ENCODE measurements at places on chromosomes 2 and 18. TPM values are rescaled to one million over a fixed set of nuclear protein-coding genes. Genes with fewer than 3 reads are reported as not detected.

Gene RALBP1
- 49.5 TPM for polyA plus RNA-seq

Gene SP9
- not detected for polyA plus RNA-seq

Gene PLGLB2
- not detected for polyA plus RNA-seq

Gene MAPK4
- 0.96 TPM for polyA plus RNA-seq

Gene IL37
- not detected for polyA plus RNA-seq

Gene CYTIP
- polyA plus RNA-seq, result 5.8 TPM

Gene CAPN14
- polyA plus RNA-seq, result not detected

- H3K27me3 ChIP-seq, result no peaks in the 10 kb centered on the region
- DNase-seq, result no peak
- H3K4me1 ChIP-seq, result no peaks in the 10 kb centered on the region
- no peaks in the 10 kb centered on the region for H3K36me3 ChIP-seq
These were observed 46.2 kb downstream of the FAM98A start for GRCh38 chr2:33552758-33553461.

GRCh38 chr2:55408098-55408882, 11.4 kb downstream of the CCDC88A start:
- DNase-seq, result no peak
- no peak overlapping the region for H3K4me3 ChIP-seq
- no peak overlapping the region for H3K27ac ChIP-seq
- H3K4me1 ChIP-seq, result no peaks in the 10 kb centered on the region

DNA sequence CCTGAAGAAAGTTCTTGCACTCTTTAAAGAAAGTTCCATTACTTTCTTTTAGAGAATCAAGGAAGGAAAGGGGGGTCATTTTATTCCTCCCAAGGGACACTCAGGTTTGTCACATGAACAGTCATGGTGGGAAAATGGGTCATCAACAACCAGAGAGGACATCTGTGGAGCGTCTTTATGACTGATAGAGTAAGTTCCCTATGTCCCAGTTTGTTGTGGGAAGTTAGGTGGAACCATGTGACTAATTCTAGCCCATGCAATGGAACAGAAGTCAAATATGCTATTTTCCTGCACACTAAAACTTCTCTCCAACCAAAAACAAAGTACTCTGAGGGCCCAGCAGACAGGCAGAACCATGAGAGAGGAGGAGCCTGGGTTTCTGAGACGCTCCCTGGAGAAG, 165.6 kb upstream of the SERTAD2 start:
- H3K27me3 ChIP-seq, result no peaks in the 10 kb centered on the region
- no peaks in the 10 kb centered on the region for H3K36me3 ChIP-seq
- no peak for DNase-seq

GRCh38 chr2:216890138-216890537, 30.3 kb upstream of the TNP1 start:
- no peak for DNase-seq
- no peaks in the 10 kb centered on the region for H3K27me3 ChIP-seq
- H3K36me3 ChIP-seq, result no peaks in the 10 kb centered on the region
- H3K4me3 ChIP-seq, result no peak overlapping the region
- no peak overlapping the region for H3K27ac ChIP-seq
- peaks cover 11% of the 10 kb centered on the region for H3K4me1 ChIP-seq

DNA sequence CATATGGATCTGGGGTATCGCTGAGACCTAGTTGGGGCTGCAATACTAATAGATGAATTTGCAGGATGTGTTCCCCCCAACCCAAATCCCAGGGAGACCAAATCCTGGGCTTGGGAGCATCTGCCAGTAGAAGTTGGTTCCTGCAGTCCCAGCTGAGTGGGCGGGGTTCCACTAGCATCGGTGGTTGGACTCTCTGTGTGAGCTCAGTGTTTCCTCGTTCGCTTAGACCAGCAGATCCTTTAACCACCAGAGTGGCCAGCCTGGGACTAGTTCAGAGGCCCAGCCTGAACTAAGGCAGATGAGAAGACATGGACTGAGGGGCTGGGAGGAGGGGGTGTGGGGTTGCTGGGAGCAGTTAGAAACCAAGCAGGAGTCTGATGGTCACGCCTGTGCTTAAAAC, 40.7 kb downstream of the PCARE start:
- no peaks in the 10 kb centered on the region for H3K4me1 ChIP-seq
- no peak overlapping the region for H3K27ac ChIP-seq
- no peaks in the 10 kb centered on the region for H3K36me3 ChIP-seq
- H3K4me3 ChIP-seq, result no peak overlapping the region

DNA sequence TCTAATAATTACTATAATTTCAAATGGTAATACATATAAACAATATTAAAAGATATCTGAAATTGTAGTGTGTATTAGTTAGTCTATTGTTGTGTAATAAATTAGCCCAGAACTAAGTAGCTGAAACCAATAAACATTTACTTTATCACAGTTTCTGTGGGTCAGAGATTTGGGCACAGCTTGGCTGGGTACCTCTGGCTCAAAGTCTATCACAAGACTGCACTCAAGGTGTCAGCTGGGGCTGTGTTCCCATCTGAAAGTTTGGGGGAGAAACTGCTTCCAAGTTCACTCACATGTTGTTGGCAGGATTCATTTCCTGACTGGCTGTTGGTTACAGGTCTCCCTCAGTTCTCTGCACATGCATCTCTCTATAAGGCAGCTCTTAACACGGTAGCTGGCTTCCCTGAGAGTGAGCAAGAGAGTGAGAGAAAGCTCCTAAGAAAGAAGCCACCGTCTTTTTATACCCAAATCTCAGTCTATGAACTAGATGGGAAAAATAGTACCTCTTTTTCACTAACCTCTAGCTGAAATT, 25.6 kb upstream of the WIPF1 start:
- H3K27ac ChIP-seq, result no peak overlapping the region
- no peaks in the 10 kb centered on the region for H3K27me3 ChIP-seq
- H3K4me3 ChIP-seq, result no peak overlapping the region
- H3K4me1 ChIP-seq, result no peaks in the 10 kb centered on the region

- H3K27me3 ChIP-seq, result no peaks in the 10 kb centered on the region
- H3K4me3 ChIP-seq, result no peak overlapping the region
- peaks cover 39% of the 10 kb centered on the region for H3K4me1 ChIP-seq
- H3K27ac ChIP-seq, result no peak overlapping the region
- no peak for DNase-seq
These were observed 70.8 kb downstream of the TNP1 start for GRCh38 chr2:216789081-216789480.

- H3K4me1 ChIP-seq, result no peaks in the 10 kb centered on the region
- no peak overlapping the region for H3K4me3 ChIP-seq
- H3K36me3 ChIP-seq, result no peaks in the 10 kb centered on the region
- no peaks in the 10 kb centered on the region for H3K27me3 ChIP-seq
- H3K27ac ChIP-seq, result no peak overlapping the region
These were observed 406.2 kb downstream of the MBD2 start for GRCh38 chr18:53817976-53818950.

- DNase-seq, result no peak
- H3K27ac ChIP-seq, result no peak overlapping the region
- no peaks in the 10 kb centered on the region for H3K27me3 ChIP-seq
- H3K4me3 ChIP-seq, result no peak overlapping the region
- H3K4me1 ChIP-seq, result no peaks in the 10 kb centered on the region
These were observed 438.6 kb downstream of the DLGAP1 start for GRCh38 chr18:4016391-4017049.

DNA sequence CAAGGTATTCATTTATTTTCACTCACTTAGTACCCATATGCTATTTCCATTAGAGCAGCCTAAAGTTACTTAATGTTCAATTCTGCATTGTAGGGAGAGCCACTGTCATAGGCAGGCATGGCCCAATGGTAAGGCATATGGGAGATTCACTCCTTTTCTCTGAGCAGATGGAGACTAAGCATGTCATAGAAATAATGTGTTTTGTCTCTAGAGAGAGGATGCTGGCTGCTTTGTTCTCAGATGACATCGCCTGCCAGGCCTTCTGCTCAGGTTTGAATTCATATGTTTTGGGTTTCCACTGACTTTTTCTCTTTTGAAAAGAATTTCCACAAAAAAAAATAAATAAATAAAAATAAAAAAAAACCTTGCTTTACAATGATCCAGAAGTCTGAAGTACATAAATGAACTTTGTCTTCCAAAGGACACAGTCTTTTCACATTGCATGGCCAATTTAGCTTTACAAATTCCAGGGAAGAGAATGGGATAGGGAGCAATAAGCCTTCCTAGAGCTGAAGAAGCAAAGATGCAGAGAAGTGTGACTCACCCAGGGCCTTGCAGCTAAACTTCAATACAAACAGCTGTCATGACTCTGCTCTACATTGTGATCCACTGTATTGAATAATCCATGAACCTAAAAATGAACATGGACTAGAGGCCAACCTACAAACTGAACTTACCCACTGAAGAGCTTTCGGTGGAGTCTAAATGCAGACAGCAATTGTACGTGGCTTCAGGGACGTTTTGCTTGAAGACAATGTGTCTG, 422.5 kb downstream of the CMPK2 start:
- no peak overlapping the region for H3K4me3 ChIP-seq
- H3K27ac ChIP-seq, result no peak overlapping the region
- H3K4me1 ChIP-seq, result no peaks in the 10 kb centered on the region
- no peak for DNase-seq
- no peaks in the 10 kb centered on the region for H3K27me3 ChIP-seq
- no peaks in the 10 kb centered on the region for H3K36me3 ChIP-seq

DNA sequence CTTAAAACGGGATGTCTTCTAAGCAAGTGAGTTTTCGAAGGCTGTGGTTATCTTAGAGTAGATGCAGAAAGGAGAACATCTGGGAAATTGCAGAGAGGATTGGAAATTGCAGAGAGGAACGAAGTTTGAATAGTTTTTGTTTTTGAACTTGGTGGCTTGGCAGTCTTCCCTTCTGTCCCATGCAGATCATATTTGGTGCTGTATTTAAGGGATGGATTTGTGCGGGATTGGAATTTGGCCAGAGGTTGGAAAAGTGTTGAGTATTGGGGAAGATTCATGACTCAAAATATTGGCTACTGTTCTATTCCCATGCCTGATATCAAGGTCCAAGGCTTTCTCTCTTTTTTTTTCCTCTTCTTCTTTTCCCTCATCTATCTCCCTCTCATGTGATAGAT, 18.2 kb downstream of the PTPRM start:
- no peaks in the 10 kb centered on the region for H3K27me3 ChIP-seq
- H3K36me3 ChIP-seq, result no peaks in the 10 kb centered on the region
- no peak for DNase-seq
- no peak overlapping the region for H3K4me3 ChIP-seq

GRCh38 chr2:38254796-38255195, 122.3 kb downstream of the ATL2 start:
- H3K27me3 ChIP-seq, result no peaks in the 10 kb centered on the region
- H3K27ac ChIP-seq, result no peak overlapping the region
- DNase-seq, result no peak
- H3K36me3 ChIP-seq, result no peaks in the 10 kb centered on the region
- no peak overlapping the region for H3K4me3 ChIP-seq

- H3K4me1 ChIP-seq, result peaks cover 10% of the 10 kb centered on the region
- no peak for DNase-seq
- H3K27ac ChIP-seq, result no peak overlapping the region
- H3K4me3 ChIP-seq, result no peak overlapping the region
- H3K27me3 ChIP-seq, result no peaks in the 10 kb centered on the region
These were observed 5.7 kb downstream of the GFPT1 start for GRCh38 chr2:69381337-69381737.

GRCh38 chr2:238061315-238062202, 758 bp downstream of the SCLY start:
- peak overlapping the region; percentile 89 for H3K4me3 ChIP-seq
- H3K27ac ChIP-seq, result peak overlapping the region; percentile 96
- peak; percentile 76 for DNase-seq
- H3K4me1 ChIP-seq, result peaks cover 25% of the 10 kb centered on the region
- peaks cover 14% of the 10 kb centered on the region for H3K36me3 ChIP-seq
- no peaks in the 10 kb centered on the region for H3K27me3 ChIP-seq
